ENCODE measurements at places on chromosomes 11 and 22.

DNA sequence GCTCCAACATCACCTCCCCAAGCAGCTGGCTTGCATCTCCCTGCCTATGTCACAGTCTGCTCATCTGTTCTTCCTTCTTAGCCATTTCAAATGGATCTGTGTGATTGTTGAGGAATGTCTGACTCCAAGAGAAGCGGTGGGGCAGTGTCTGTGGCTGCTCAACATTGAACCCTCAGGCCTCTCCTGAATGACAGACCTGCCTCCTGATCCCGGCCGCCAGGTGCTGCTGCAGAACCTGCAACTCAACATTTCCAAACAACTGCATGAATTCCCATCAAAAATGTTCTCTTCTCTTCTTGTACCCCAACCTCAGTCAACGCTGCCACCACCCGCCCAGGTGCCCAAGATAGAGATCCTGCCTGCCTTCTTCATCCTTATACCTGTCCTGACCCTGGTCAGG, 132.5 kb downstream of the FBXO7 start:
- no peak for DNase-seq

DNA sequence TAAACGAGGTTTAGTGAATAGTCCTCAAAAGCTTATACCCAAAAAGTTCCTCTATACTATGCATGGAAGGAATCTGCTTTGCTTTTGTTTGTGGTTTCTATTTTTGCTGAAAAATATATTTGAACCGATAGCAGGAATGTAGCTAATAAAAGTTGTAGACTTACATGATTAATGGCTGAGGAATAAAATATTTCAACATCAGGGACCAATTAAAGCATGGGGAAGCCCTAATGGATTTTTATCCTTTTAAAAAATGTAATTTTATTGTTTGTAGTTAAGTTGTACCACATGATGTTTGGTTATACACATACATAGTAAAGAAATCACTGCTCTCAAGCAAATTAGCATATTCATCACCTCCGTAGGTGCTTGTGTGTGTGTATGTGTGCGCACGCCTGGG, 295.3 kb upstream of the CNTN5 start:
- no peak for DNase-seq

- no peak for DNase-seq
These were observed 185.5 kb downstream of the SWAP70 start for GRCh38 chr11:9849389-9849788.

- DNase-seq = peak; percentile 79
These were observed 950 bp downstream of the FERMT3 start for GRCh38 chr11:64207256-64208085.

DNA sequence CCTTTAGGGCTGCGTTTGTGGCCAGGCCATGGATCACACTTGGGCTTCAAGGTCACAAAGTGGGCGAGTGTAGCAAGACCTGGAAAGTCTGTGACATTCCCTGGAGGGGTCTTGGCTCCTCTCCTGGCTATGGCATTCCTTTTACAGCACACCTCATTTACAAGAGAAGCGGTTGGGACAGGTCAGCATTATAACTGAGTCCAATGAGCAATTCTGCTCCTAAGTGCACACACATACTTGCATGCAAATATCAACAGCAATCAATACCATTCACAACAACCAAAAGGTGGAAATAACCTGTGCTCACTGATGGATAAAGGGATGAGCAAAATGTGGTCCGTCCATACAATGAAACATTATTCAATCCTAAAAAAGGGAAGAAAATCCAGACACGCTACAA, 298.2 kb downstream of the CTTN start:
- no peak for DNase-seq

GRCh38 chr11:113736323-113736722, 30.2 kb upstream of the TMPRSS5 start:
- DNase-seq = no peak

GRCh38 chr22:31730344-31730711, 19.6 kb downstream of the PRR14L start:
- no peak for DNase-seq

DNA sequence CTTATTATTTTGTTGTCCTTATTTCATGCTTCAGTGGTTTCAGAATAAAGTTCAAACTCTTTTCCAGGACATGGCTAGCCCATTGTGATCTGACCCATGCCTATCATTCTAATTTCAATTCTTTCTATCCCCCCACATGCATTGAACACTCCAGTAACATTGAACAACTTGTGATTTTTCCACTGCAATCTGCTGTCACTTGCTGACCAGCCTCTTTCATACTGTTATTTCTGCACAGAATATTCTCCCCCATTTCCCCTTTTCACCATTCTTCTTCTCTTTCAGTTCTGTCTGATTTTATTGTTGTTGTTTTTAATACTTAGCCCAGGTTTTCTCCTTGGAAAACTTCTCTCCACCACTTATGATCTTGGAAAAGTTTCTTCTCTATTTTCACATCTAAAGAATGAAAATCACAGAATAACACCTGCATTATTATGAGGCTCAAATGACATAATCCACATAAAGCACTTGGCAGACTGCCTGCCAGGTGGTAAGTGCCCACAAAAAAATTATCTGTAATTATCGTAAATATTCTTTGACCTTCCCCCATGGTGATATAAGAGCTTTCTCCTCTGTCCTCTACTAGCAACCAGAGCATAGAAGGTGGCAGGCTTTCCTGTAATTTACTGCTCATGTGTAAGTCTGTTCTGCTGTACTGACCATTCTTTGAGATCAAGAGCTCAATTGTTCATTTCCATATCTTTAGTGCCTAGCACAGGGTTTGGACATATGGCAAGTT, 51.9 kb upstream of the EED start:
- no peak for DNase-seq

DNA sequence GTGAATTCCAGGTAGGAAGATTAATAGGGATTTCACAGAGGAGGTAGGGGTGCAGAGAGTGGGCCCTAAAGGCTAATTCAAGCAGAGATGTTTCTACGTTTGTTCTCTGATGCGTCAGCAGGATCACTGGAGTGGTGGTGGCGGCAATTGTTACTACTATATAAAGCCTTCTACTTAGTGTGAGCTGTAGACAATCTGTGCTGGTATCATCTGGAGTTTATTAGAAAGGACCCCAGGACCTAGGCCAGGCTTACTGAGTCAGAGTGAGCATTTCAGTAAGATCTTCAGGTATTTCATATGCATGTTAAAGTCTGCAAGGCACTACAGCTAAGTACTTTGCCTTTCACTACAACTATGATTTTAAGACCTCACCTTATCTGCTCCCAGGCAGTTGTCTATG, 59.5 kb downstream of the USP35 start:
- DNase-seq = no peak

- no peak for DNase-seq
These were observed 35.0 kb downstream of the RASSF10 start for GRCh38 chr11:13043912-13044628.

GRCh38 chr11:64869571-64870175, 8.7 kb downstream of the EHD1 start:
- DNase-seq = no peak

DNA sequence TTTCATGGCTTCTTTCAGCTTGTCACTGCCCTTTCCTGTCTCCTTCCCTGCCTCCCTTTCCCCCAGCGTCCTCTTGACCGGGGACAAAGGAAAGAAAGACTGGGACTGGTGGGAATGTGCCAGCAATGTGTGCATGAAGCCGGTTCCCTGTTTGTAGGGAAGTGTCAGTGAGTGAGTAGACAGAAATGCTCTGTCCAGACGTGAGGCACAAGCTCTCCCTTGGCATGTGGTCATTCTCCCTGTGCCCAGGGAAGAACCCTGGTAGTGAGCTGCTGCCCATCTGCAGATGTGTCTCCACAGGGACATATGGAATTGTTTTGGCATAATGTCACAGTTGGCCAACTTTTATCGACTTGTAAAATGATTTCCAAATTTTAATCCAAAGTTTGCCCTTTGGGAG, 86.4 kb upstream of the TBCEL start:
- no peak for DNase-seq

DNA sequence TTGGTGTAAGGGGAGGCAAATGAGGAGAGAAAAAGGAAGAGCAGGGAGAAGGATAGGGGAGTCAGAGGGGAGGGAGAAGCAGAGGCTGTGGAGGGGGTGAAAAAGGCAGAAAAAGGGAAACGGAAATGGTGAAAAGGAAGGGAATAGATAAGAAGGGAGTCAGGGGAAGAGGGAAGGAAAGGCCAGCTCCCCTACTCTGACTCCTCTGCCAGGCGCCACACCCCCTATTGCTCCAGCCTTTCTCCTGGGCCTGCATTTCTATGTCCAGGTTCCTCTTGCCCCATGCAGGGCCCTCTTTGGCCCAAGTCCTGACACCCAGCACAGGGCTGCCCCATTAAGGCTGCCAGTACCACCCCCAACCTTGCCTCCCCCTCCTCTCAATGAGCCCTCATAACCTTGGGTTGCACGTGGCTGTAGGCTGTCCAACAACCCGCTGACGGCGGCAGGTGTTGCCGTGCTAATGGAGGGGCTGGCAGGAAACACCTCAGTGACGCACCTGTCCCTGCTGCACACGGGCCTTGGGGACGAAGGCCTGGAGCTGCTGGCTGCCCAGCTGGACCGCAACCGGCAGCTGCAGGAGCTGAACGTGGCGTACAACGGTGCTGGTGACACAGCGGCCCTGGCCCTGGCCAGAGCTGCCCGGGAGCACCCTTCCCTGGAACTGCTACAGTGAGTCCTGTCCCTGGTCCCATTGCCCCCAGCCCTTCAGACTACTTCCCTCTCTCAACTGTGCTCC, 3.4 kb upstream of the NHERF4 start:
- no peak for DNase-seq

GRCh38 chr11:8201644-8202365, 33.0 kb upstream of the RIC3 start:
- DNase-seq = peak; percentile 9

GRCh38 chr11:134554106-134554505, 142.1 kb upstream of the B3GAT1 start:
- no peak for DNase-seq

DNA sequence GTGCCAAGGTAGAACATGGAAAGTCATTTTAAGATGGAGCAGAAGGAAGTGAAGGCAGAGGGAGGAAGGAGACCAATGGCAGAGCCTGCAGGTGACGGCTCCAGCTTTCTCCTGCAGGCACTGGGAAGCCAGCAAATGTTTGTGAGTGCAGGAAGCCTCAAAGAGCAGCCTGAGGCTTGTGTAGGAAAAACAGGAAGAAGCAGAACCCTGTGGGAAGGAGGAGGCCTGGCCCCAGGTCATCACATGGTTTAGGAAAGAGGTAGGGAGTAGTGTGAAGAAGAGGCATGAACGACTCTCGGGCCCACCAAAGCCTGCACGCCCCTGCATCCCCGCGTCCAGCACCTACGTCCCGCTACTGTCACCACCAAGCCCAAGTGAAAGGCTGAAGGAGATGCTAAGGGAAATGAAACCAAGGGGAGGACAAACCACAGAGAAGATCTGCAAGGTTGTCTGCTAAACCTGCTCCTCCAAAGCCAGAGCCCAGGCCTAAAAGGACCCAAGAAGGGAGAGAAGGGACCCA, 151.5 kb downstream of the CHST1 start:
- no peak for DNase-seq

GRCh38 chr11:123255909-123256308, 60.9 kb upstream of the CLMP start:
- DNase-seq = no peak

DNA sequence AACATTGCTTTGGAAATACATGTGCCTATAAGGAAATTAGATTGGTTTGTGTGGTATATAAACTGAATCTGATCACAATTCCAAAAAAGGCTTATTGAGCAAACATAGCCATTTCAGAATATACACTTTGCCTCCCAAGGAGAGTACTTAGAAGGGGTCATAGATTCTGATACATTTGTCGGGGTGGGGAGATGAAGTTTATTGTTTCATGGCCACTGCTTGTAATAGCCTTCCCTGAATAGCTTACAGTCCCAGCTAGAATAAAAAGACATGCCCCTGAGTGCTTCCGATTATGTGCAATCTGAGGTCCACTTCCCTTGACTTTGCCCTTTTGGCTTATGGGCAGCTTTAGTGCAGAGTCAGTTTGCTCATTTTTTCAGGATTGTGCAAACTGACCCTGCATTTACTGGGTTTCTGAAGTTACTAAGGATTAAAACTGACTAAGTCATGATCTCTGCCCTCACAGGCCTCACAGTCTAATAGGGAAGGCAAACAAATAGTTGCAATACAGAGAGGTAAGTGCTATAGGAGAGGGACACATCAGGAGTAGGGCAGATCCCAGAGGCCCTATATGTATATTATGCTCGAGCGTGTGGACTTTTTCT, 184.2 kb downstream of the BLID start:
- DNase-seq = no peak

DNA sequence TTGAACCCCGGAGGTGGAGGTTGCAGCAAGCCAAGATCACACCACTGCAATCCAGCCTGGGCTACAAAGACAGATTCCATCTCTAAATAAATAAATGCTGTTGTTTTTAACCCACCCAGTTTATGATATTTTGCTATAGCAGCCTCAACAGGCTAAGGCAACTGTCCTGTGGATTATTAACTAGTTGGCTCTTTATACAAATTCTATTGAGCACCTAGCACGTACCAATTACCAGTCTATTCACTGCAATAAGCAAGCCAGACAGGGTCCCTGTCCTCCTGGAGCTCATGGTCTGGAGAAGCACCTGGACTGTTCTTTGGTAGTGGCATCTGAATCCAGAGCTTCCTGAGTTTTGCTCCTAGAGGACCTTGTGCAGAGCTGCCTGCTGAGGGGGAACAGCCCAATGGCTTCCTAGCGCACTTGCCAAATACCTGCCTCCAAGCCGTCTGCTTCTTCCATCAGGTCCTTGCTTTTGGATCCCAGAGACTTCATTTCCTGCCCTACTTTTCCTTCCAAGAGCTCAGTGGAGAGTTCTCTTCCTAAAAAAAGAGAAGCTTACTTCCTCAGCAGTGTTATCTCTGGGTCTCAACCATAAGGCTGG, 49.9 kb upstream of the MICAL2 start:
- no peak for DNase-seq

DNA sequence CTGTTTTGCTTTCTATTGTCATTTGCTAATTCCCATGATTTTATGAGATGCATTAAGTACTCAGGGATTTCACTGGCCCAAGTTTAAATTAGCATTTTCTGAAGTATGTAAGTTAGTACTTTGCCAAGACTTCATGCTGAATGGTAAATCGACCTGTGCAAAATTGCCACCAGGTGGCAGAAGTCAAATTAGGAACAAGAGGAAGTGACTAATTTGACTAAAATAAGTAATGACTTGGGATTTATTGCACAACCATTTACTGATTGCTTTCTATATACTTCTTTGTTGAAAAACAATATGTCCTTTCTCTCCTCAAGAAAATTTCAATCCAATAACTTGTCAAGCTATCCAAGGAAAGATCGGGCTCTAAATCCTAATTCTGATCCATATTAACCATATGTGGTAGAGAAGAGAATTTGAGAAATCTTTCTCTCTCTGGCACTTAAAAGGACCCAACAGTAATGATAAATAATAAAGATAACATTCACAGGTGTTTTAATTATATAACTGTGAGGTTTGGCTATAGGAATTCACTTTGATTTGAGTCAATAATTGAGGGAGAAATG, 253.7 kb upstream of the CHORDC1 start:
- DNase-seq = peak; percentile 13

- DNase-seq = no peak
These were observed 117.5 kb upstream of the ZBED5 start for GRCh38 chr11:10975287-10975721.

GRCh38 chr11:120441592-120441991, 70.0 kb upstream of the GRIK4 start:
- DNase-seq = no peak

All from CD4-positive, alpha-beta T cell treated with Interleukin-10 for 1 hour (primary cell).